ENCODE measurements at places on chromosomes 11 and 22.
A peak's percentile ranks its signal among the peaks of the same experiment; 100 is the strongest.

GRCh38 chr22:42519525-42520401 is at the start of gene RRP7A:
TSS of gene RRP7A (minus strand) at chr22:42519796. CDS start at chr22:42519786, 10 bp downstream.
- peak; percentile 83 for DNase-seq

DNA sequence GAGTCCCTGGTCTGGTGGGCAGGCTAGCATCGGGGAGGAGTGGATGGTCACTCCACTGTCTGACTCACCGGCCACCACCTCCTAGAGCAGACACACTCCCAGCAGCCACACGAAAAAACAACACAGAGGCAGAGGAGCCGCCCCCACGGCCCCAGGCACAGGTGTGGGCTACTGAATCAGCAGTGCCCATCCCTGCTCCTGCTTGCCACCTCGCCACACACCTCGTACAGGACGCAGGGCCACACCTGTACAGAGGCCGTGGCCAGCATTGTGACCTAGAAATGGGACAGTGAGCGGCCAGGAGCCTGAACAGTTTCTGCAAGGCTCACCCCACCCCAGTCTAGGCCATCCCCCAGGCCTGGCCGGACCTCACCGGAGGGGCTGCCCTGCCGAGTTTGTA is 14.0 kb downstream of the TRIM29 start:
- no peak for DNase-seq

DNA sequence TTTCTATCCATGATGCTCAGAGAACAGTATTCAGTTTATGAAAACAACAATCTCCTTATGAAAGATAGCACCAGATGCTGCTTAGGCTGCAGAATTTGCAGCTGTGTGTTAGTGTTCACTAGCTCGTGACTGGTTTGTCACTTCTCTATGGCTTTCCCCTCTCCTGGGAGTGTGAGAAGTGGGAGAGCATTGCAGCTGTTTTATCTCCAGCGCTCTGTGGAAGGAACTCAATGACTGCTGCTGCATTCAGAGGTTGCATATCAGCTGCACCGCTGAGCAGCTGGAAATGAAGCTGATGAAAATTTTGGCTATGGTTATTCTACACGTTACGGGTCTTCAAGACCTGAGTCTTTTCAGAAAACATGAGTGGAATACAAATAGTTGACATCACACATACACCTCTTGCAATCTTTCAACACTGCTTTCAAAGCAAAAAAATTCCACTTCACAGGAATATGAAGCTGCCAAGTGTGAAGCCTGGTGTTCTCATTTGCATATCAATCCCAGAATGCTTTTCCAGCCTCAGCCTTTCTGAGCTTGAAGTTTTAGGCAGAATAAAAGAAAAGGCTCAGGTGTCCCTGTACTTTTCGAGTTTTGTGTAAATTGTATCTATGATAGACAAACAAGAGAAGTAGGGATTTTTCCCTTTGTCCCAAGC is 149.3 kb upstream of the DDI1 start:
- no peak for DNase-seq

GRCh38 chr11:48096588-48097525 is 116.5 kb downstream of the PTPRJ start:
- DNase-seq: no peak

DNA sequence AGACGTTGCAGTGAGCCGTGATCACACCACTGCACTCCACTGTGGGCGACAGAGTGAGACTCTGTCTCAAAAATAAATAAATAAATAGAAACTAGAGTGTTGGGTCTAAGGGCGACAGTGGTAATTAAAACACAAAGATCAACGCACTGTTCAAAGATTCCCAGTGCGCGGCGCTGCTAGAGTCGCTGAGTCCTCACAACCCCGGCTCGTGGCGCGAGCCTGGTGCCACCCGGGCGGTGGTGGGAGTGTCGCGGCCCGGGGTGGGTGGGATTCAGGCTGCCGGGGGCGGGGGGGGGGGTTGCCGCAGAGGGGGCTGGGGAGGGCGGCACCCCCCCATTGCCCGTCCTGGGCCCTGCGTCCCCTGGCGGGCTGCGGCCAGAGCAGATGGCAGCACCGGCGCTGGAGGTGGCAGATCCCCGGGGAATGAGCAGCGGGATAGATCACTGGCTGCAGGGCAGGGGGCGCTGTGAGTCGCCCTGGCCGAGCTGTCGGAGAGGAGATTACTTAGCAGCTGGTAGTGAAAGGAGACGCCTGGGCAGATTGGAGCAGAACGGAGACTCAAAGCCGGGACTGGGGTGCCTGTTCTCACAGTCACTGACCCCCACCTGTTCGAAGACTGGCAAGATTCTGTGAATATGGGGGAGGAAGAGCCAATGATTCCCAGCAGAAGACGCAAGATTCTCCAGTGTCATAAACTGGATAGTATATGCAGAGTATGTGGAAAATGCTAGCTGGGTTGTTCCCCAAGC is 30.2 kb upstream of the APOBEC3A start:
- DNase-seq: peak; percentile 62

- no peak for DNase-seq
Observed at GRCh38 chr11:36743039-36743438, 145.0 kb upstream of the RAG2 start.

DNA sequence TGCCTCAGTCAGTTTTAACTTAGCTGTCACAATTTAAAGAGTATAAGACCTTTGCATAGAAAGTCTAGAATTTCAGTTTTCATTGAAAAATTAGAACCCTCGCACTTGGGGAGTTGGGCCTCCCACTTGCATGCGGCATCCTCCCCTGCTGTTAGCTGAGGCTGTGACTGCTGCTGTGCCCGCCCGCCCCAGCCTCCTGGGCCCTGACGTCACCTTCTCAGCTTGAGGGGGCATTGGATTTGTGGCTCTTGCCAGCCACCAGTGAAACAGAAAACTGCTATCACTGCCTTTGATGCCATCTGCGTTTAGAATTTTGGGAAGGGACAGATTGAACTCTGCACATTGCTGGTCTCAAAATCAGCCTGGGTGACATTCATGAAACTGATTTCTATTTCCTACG is 108.7 kb downstream of the CTTN start:
- DNase-seq: no peak

DNA sequence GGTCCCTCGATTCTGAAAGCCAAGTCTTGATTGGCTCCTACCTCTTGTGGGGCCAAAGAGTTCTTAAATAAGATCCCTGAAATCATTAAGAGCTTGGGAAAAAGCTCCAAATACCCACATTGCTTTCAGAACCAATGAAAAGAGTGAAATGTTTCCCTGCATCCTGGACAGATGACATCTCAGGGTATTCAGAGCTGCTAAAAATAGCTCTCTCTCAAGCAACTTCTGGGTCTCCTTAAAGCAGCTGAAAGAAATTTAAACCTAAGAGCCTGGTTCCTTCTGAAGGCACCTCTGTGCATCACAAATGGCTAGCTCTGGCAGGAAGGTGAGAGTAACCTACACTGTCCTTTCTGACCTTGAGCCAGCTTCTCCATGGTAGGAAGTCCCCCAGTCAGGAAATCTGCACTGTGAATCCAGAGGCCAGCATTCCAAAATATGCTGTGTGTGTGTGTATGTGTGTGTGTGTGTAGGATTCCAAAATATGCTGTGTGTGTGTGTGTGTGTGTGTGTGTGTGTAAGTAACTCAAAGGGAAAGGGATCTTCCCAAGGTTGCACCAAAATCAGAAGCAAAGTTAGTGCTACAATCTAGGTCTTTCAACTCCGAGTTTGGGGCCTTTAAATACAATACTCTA is 50.1 kb downstream of the RELT start:
- no peak for DNase-seq

- DNase-seq: no peak
Observed at GRCh38 chr11:34632105-34632791, 11.4 kb downstream of the EHF start.

GRCh38 chr11:16454289-16454863 is 98.0 kb upstream of the SOX6 start:
- no peak for DNase-seq

DNA sequence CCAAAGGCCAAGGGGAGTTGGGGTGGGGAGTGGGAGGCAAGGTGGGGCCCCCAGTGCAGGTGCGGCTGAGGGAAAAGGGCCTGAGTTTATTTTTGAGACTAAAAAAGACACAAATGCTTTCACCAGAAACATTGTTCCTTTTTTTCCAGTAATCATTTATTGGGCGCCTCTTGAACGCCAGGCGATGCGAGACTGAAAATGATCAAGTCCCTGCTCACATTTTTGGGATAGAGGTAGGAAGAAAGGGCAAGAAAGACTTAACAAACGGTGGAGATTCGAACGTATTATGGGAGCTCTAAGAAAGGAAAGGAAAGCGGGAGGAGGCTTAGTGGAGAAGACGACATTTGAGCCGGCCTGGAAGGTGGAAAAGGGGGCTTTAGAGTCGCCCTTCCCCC is 796 bp upstream of the SF3B2 start:
- no peak for DNase-seq

- DNase-seq: no peak
Observed at GRCh38 chr11:799641-800316, 1.7 kb upstream of the SLC25A22 start.

- no peak for DNase-seq
Observed at GRCh38 chr11:14641801-14642200, 1.8 kb upstream of the PDE3B start.

- DNase-seq: no peak
Observed at GRCh38 chr11:15293975-15294620, 179.4 kb downstream of the INSC start.

- DNase-seq: no peak
Observed at GRCh38 chr11:70804139-70804837, 406.0 kb downstream of the CTTN start.

- no peak for DNase-seq
Observed at GRCh38 chr11:45794169-45794568, 10.8 kb upstream of the SLC35C1 start.

GRCh38 chr11:61187505-61188130 is 15.7 kb upstream of the PGA3 start:
- DNase-seq: peak; percentile 84

- DNase-seq: no peak
Observed at GRCh38 chr11:86591631-86592030, 80.8 kb downstream of the ME3 start.

- no peak for DNase-seq
Observed at GRCh38 chr11:72588421-72589410, 85.5 kb downstream of the PDE2A start.

All from NB4 (cell line).